ENCODE measurements at places on chromosomes 3 and 15.

DNA sequence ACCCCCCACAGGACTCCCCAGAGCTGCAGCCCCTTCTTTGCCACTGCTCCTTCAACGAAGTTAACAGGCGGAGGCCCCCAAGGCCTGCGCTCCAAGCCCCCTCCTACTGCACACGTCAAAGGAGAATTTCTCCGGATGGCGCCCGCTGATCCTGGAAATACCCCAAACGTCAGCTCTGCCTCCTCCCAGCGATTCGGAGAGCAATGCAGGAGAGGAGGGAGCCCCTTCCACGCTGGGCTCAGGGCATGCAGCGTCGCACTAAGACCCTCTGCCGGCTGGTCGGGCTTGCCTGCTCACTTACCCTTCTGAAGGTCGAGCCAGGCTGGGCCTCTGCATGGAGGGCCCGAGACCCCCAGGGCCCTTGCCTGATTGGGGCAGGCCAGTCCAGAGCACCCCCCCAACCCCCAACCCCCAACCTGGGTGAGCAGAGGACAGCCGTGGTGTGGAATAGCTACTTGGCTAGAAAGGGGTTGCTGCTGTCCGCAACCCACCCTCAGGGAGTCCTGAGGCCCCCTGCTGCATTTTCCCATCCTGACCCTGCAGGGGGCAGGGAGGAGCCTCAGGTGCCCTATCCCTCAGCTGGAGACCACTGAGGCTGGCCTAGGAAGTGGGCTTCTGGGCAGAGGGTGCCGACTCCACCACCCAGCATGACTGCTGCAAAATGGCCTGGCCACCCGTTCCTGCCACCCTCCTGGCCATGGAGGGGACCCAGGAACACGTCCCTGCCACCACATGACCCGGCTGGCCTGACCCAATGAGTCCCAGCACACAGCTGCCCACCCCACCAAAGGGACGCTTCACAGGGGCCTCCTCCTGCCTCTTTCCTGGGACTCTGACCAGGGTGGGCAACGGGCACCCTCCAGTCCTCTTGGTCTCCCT is 976 bp downstream of the ATP2B2 start:
- no peak for DNase-seq

DNA sequence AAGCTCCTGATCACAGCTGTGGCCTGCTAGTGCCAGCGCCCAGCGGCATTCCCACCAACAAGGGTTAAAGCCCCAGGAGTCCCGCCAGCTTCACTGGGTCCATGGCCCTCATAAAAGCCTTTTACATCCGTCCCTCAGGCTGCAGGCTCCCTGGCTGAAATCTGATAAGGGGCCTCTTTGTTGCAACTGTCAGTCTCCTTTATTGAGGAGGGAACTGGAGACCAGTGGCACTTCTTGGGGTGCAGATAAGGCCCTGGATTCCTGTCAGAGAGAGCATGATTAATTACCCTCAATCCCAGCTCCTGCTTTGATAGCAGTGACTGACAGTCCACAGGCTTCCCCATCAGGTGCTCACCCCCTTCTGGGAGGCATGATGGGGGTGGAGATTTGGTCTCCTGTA is 30.9 kb upstream of the CLK3 start:
- DNase-seq = no peak

DNA sequence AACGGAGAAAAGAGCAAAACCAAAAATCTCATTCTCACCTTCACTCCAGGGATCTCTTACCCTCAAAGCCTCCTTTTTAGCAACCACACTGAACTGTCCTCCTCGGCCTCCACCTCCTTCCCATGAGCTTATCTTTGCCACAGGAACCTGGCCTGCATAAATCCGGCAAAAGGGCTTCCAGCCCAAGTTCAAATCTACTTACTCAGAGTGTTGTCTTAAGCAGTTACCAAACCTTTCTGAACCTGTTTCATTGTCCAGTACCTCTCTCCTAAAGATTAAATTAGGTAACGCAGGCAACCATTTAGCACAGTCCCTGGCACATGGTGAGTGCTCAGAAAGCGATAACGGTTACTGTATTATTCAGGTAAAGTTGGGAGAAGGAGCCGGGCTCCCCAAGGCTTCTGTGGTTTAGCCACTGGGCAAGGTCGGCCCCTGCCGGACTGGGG is 777 bp downstream of the CIB1 start:
- DNase-seq = no peak

- no peak for DNase-seq
Measured at GRCh38 chr15:61243983-61244593, 15.0 kb upstream of the RORA start.

GRCh38 chr3:106827515-106828213 is 549.6 kb upstream of the CCDC54 start:
- DNase-seq = no peak

DNA sequence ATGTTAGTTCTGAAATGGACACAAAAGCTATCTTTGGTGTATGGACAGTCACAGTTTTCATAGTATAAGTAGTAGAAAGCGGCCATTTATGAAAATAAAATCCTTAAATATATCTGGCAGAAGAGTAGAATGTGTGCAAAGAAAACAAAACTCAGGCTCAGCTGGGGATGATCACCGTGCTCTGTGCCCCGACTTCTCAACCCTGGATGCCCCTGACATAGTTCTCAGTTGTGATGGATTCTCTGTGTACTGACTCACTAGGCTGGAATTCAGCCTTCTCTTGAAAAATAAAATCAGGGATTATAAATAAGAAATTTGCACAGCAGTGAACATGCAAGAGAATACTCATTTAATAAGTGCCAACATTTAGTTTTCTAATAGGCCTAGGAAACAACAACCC is 925.1 kb upstream of the NR2F2 start:
- DNase-seq = no peak

GRCh38 chr3:138740072-138740471 is 94.7 kb downstream of the PIK3CB start:
- DNase-seq = no peak

GRCh38 chr15:31932576-31932975 is 97.7 kb upstream of the CHRNA7 start:
- DNase-seq = no peak

DNA sequence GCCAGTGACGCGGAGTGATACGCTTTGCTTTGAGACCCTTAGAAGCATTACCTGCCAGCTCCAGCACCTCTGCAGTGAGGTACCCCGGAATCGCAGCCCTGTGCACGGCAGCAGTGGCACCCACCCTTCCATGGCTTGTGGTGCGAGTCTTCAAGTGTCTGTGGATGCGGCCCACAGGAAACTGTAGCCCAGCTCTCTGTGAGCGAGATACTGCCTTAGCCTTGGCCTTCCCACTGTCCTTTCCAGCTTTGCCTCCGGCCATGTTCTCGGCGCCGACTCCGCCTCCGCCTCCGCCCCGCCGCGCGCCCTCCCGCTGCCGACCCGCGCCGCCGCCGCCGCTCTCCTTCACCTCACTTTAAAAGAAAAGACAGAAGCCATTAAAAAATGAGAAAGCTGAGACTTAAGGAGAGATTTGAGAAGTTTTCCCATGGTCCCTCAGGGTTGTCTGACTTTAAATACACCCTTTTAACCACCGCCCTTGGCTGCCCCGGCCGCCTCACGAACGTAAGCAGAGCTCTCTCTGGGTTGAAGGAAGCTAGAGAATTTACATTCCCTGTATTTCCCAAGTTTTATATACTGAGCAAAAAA is 78.5 kb upstream of the FAM174B start:
- DNase-seq = no peak

- no peak for DNase-seq
Measured at GRCh38 chr3:27649277-27649676, 72.8 kb downstream of the EOMES start.

DNA sequence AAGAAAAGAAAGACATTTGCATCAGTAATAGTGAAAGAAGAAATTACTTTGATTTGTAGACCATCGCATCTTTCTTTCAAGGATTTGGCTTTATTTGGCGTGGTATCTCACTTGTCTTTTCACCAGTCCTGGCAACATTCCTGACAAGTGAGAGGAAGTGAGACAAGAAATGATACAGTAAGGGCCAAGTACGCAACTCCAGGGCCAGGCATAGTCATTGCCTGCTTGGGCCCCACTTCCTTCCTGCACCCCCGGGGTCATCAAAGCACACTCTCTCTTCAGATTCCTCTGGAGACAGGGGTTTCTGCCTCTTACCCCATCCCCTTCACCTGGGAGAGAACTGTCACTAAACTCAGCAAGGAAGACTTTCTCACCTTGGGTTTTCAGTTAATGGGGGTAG is 55.1 kb downstream of the CD47 start:
- no peak for DNase-seq

DNA sequence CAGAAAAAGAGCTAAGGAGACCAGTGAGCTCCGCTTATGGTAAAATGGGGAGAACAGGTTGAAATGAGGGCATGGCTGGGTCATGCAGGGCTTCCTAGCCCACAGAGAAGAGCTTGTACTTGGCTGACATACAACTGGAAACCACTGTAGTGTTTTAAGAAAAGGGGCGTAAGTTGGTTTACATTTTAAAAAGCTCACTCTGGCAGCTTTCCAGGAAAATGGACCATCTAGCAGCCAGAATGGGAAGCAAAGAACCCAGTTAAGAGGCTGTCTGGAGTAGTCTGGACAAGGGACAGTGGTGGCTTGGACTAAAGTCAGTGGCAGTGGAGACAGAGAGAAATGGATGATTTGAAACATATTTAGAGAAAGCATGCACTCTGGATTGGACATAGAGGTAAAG is 1.9 kb downstream of the MORC1 start:
- DNase-seq = no peak

GRCh38 chr3:133448478-133449122 is 48.7 kb downstream of the BFSP2 start:
- peak; percentile 22 for DNase-seq

DNA sequence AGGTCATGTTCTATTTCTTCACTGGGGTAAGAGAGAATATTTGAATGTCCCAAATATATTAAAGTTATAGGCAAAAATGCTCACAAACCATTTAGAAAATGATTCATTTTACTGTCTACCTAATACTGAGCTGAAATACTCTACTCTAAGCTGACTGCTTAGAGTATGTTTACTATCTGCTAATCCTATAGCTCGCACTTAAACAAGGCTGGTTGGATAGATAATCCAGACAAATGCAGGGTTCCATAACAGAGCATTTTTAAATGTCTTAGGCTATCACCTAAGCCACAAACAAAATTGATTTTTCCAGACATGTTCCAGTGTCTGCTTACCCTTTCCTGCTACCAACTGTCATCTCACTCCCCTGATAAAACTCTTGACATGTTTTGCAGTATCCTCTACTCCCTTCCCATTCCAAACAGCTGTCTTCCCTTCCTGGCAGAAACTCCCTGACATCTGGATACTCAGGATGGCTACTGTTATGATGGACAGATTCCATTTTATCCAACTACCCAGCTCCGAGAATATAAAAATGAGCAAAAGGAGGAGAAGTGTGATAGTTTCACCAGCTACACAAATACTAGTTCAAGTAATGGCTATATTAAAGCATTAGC is 1034.7 kb downstream of the FHIT start:
- DNase-seq = no peak

- DNase-seq = no peak
Measured at GRCh38 chr3:11464356-11464755, 179.4 kb downstream of the VGLL4 start.

- DNase-seq = no peak
Measured at GRCh38 chr3:61808526-61808925, 247.2 kb downstream of the PTPRG start.

GRCh38 chr3:37603722-37604121 is 258.0 kb upstream of the CTDSPL start:
- no peak for DNase-seq

GRCh38 chr3:55556619-55557537 is 69.8 kb upstream of the WNT5A start:
- no peak for DNase-seq

DNA sequence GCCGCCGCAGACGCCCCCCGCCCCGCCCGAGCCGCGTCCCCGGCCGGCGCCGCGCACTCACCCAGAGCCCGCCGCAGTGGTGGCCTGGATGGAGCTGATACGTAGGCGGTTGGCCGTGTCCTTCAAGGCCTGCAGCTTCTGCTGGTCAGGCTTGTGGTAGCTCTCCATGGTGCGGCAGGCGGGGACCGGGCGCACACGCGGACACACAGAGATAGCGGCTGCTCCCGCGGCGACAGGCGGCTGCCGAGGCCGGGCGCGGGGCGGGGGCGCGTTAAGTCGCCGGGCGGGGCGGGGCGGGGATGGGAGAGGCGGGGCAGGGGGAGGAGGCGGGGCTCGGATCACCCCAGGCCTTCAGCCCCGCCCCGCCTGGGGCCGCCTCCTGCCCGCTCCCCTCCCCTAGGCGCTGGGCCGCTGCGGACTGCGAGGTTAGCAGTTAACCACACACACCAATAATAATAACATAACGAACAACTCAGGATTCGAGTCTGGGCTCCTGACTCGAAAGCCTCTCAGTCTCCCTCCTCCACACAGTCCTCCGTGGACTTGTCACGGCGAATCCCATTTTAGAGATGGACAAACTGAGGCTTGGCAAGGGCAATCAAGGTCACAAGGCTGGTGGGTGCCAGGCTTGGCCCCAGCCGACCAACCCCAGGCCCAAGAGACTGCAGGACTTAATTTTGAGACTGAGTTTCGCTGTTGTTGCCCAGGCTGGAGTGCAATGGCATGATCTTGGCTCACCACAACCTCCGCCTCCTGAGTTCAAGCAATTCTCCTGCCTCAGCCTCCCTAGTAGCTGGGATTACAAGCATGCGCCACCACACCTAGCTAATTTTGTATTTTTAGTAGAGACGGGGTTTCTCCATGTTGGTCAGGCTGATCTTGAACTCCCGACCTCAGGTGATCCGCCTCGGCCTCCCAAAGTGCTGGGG is at the start of gene TKT:
TSS of gene TKT (minus strand) at position 248 of the 929 bp plus-strand sequence. CDS start at position 168, 80 bp downstream.
- peak; percentile 79 for DNase-seq

DNA sequence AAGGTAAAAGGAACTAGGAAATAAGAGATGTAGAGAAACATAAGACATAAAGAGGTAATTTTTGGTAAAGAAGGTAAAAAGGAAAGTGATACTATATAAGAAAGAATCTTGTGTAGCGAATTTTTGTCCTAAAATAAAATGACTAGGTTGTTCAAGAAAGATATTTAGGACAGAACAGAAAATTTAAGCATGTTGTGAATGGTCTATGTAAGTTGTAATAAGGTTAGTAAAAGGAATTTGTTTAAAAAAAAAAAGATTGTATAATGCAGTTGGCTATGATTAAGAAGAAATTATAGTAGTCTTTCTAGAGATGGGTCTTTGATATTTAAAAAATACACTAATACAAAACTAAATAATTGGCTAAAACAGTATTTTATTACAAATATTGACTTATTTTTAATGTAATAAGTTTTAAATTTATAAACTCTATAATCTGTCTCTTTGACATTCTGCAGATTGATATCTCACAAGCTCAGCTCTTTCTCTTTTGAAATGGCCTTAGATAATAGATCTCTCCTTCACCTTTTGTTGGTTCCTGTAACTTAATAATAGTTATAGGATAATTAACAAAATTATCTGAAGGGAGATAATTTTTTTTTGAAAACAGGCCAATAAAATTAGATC is 3.7 kb upstream of the SLC41A3 start:
- DNase-seq = no peak

GRCh38 chr3:22748453-22749045 is 454.6 kb upstream of the UBE2E2 start:
- no peak for DNase-seq

Data from activated T-helper 1 cell treated with anti-CD3 and anti-CD28 coated beads, Interleukin-12 subunit alpha, Interleukin-12 subunit beta, Interleukin-2, Interleukin-4 antibody, amounts not matched to agents 30 ng/mL and 10 ng/mL and 1 ng/mL, durations not matched to agents 14 hours and 24 hours and 36 hours (primary cell).